ENCODE measurements at places on chromosomes 4 and X. TPM values are rescaled to one million over a fixed set of nuclear protein-coding genes. Genes with fewer than 3 reads are reported as not detected.

DNA sequence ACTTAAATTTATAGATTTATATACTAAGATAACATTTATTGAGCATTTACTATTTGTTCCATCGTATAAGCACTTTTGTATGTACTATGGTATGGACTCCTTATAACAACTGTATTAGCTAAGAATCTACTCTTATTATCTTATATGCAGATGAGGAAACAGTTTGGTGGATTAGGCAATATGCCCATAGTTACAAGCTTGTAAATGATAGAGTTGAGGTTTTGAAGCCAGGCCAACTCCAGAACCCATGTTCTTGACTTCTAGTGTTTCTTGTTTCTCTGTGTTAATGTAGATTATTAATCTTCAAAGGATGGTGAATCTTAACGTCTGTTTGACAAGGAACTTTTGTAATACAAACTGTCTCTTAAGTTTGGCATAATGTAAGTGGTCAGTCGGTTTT lies 71.3 kb downstream of the STIM2 start:
- no peaks in the 10 kb centered on the region for H3K4me1 ChIP-seq
- H3K27ac ChIP-seq: no peak overlapping the region
- no peaks in the 10 kb centered on the region for H3K36me3 ChIP-seq
- H3K4me3 ChIP-seq: no peak overlapping the region
- DNase-seq: no peak

DNA sequence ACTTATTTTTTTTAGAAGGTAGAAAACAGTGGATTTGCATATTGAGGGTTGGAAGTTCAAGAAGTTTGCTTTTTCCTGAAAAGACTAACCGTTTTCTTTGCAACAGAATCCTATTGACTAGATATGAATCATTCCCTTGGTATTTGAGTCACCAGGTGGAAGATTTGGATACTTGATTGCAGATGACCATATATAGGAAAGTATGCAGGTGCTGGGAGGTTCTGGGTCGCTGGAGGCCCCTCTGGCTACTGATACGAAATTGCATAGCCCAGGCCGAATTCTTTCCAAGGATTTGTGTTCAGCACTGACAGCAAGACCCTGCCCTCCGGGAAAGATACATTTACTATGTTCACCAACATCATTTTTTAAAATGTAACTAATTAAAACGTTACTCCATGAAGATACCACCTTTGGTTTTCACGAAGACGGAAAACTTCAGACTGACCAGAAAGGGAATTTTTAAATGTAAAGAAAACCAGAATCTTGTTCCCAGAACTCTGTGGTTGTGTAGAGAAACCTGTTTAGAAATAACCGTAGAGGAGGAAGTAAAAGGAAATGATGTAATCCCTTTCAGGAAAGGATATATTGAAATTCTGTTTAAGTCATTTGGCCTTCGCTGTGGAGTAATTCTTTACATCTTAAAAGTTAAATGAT lies 946 bp downstream of the ANXA3 start:
- H3K27me3 ChIP-seq: no peaks in the 10 kb centered on the region
- H3K4me3 ChIP-seq: peak overlapping the region; percentile 67
- DNase-seq: no peak

The IL1RAPL2 gene
- total RNA-seq: not detected

DNA sequence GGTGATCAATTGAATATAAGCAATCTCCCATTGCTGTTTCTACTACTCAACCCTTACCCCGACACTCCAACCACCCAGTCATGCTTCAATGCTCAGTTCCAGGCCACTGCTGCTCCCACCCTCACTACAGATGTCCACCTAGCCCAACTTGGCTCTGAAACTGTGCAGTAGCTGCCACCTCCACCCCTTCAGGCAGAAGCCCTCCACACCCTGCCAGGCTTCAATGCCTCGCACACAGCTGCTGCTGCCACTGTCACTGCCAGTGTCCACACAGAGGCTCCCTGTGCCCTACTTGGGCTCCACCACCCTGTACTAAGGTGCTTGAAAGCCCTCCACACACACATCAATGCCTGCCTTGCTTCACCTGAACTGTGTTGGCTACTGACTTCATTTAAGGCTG lies 34.6 kb downstream of the LAMTOR3 start:
- H3K4me3 ChIP-seq: no peak overlapping the region
- H3K27ac ChIP-seq: no peak overlapping the region
- no peaks in the 10 kb centered on the region for H3K4me1 ChIP-seq

- no peaks in the 10 kb centered on the region for H3K36me3 ChIP-seq
- no peak for DNase-seq
- no peaks in the 10 kb centered on the region for H3K4me1 ChIP-seq
- H3K27me3 ChIP-seq: no peaks in the 10 kb centered on the region
- H3K4me3 ChIP-seq: no peak overlapping the region
- no peak overlapping the region for H3K27ac ChIP-seq
Measured at GRCh38 chr4:59455751-59456150, 1744.4 kb upstream of the ADGRL3 start.

The MAP7D3 gene
- 10.8 TPM for total RNA-seq

- no peaks in the 10 kb centered on the region for H3K27me3 ChIP-seq
- no peak for DNase-seq
- no peaks in the 10 kb centered on the region for H3K36me3 ChIP-seq
- no peak overlapping the region for H3K27ac ChIP-seq
- no peak overlapping the region for H3K4me3 ChIP-seq
- no peaks in the 10 kb centered on the region for H3K4me1 ChIP-seq
Measured at GRCh38 chrX:7084841-7085240, 62.7 kb upstream of the STS start.

GRCh38 chr4:26255989-26256388 lies 64.8 kb upstream of the RBPJ start:
- H3K27me3 ChIP-seq: no peaks in the 10 kb centered on the region
- no peak for DNase-seq
- H3K27ac ChIP-seq: no peak overlapping the region
- no peak overlapping the region for H3K4me3 ChIP-seq
- H3K4me1 ChIP-seq: no peaks in the 10 kb centered on the region

The ZAR1 gene
- not detected for total RNA-seq

GRCh38 chrX:13776387-13776786 lies 40.5 kb downstream of the GPM6B start:
- no peak overlapping the region for H3K4me3 ChIP-seq
- no peak for DNase-seq
- H3K27me3 ChIP-seq: no peaks in the 10 kb centered on the region
- H3K36me3 ChIP-seq: peaks cover 17% of the 10 kb centered on the region

DNA sequence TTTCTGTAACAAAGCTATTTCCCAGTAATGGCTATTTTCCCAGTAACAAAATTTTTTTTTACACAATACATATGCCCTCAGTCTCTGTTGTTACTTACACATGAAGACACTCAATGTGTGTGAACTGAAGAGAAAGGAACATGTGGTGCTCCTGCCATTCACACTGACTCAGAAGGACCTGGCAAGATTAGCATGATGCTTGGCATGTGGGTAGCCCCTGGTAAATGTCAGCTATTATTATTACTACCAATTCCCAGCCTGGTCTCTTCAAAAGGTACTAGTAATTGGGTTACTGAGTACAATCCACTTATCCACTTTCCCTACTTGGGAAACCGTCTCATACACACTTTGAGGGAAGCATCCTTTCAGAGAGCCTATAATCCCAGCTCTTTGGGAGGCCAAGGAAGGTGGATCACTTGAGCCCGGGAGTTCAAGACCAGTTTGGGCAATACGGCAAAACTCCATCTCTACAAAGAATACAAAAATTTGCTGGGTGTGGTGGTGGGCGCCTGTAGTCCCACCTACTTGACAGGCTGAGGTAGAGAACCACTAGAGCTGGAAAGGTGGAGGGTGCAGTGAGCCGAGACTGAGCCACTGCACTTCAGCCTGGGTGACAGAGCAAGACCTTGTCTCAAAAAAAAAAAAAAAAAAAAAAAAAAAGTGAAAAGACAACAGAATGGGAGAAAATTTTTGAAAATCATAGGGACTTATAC lies 14.6 kb downstream of the RBBP7 start:
- no peaks in the 10 kb centered on the region for H3K27me3 ChIP-seq
- DNase-seq: no peak
- H3K4me1 ChIP-seq: no peaks in the 10 kb centered on the region
- no peak overlapping the region for H3K4me3 ChIP-seq
- no peak overlapping the region for H3K27ac ChIP-seq
- H3K36me3 ChIP-seq: peaks cover 18% of the 10 kb centered on the region

All from right atrium auricular region (tissue), 2 donors.